ENCODE measurements at places on chromosomes 6 and 20.

- no peak for DNase-seq
Measured at GRCh38 chr20:20273286-20273685, 94.6 kb upstream of the INSM1 start.

- no peak for DNase-seq
Measured at GRCh38 chr6:66289889-66290288, 582.9 kb upstream of the EYS start.

GRCh38 chr6:141624301-141624700, 508.4 kb upstream of the GJE1 start:
- no peak for DNase-seq

- DNase-seq, result no peak
Measured at GRCh38 chr6:17959302-17959701, 28.1 kb downstream of the KIF13A start.

DNA sequence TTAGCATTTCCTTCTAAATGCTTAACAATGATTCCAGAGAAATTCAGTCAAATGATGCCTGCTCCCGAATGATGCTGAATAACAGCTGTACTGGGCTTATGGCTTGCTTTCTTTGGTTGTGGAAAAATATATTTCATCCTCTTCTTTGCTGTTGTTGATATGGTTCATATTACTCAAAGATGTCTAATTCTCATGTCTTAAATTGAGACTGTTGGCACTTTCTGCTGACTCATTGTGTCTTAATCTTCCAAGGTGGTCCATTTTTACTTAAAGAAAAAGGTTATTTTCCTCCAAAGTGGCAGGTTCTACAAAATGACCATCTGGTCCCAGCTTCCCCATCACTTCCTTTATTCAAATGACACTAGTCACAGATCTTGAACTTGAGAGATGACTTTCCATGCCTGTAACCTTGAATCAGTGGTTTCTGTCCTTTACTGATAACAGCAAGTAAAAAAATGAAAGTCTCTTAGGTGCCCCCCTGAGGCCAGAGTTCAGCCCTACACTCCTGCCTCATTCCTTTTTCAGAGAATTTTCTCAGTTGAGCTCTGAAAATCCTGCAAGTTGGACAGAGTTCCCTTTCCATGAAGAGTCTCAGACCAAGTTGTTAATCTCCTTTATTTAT, 6.9 kb downstream of the SNAP25 start:
- DNase-seq, result no peak

DNA sequence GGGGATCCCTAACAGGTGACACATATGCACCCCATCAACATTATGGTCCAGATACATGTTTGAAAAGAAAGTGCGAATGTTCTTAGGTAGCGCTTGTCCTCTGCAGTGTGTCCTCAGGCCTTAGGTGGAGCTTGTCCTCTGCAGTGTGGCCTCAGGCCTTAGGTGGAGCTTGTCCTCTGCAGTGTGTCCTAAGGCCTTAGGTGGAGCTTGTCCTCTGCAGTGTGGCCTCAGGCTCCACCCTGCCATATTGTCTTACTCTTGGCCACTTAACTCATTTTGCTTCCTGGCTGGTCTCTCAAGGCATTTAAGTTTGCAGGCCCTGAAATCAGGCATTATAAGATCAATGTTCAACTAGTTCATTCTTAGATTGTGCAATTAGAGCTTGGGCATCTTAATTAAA, 74.7 kb upstream of the SCP2D1 start:
- no peak for DNase-seq

- no peak for DNase-seq
Measured at GRCh38 chr6:159169193-159169555, at the start of gene FNDC1. Gene FNDC1 (plus strand): TSS chr6:159169400. CDS start chr6:159169597, 197 bp downstream.

- no peak for DNase-seq
Measured at GRCh38 chr6:155273431-155273830, 9.6 kb downstream of the CLDN20 start.

GRCh38 chr6:157221049-157221816, 102.1 kb downstream of the TMEM242 start:
- peak; percentile 62 for DNase-seq

DNA sequence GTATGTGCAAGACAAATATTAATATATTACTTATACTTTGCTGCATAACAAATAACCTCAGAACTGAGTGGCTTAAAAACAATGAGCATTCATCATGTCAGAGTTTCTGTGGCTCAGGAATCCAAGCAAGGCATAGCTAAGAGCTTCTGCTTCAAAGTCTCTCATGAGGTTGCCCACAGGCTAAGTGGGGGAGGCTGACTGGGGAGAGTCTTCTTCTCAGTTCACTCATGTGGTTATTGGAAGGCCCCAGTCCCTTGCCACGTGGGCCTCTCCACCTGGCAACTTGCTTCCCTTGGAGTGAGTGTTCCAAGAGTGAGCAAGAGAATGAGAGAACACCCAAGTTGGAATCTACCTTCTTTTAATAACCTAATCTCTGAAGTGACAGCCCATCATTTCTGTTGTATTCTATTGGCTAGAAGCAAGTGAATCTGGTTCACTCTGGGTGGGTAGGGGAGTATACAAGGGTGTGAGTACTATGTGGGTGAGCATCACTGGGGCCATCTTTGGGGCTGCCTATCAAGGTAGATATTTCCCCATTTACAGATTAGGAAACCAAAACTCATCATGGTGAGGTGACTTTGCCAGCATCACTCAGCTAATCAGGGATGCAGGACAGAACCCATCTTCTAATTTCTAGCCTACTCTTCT, 36.0 kb downstream of the DNAH8 start:
- no peak for DNase-seq

- DNase-seq, result no peak
Measured at GRCh38 chr6:104522533-104522932, 337.2 kb downstream of the HACE1 start.

- no peak for DNase-seq
Measured at GRCh38 chr6:6417475-6417874, 97.0 kb upstream of the F13A1 start.

GRCh38 chr6:145904391-145904790, 59.8 kb downstream of the SHPRH start:
- no peak for DNase-seq

GRCh38 chr6:161445021-161445799, 171.3 kb upstream of the AGPAT4 start:
- DNase-seq, result no peak

GRCh38 chr6:167574431-167575151, 249.7 kb downstream of the TTLL2 start:
- DNase-seq, result no peak

DNA sequence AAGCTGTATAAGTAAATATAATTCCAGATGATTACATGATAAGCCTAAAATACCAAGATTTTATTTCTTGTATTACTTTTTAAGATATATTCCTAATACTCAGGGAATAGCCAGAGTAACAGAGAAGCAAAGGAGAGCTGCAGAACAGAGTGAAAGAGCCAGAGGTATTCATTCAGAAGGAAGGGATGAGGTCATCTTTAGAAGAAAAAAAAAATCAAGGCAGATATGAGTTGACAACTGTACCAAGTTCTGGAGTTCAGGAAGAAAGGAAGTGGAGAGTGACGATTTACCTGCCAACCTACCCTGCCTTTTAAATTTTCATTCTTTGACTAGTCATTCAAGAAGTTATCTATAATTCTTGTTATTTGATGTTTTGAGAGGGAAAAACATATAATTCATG, 28.8 kb upstream of the NHSL1 start:
- DNase-seq, result no peak

- no peak for DNase-seq
Measured at GRCh38 chr6:169998457-169998856, 247.0 kb downstream of the ERMARD start.

GRCh38 chr6:27545271-27546046, 72.6 kb upstream of the ZNF184 start:
- no peak for DNase-seq

GRCh38 chr6:31529329-31530150, 778 bp downstream of the MCCD1 start:
- DNase-seq, result no peak

DNA sequence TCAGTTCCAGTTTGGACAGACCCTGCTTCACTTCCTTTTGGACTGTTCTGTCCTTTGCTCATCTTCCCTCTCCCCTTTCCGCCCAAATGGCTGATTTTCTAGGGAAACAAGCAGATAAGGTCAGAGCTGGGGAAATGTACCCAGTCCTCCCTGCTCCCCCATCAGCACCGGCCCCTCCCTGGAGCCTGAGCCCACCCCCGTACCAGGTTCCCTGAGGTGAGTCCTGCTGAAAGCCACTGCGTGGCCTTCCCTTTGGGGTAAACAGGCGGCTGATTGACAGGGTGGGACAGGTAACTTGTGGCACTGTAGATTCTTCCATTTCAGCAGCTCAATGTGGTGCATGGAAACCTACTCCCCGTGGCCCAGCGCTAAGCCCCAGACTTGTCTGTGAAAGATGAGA, 70.5 kb downstream of the NPEPL1 start:
- DNase-seq, result no peak

- no peak for DNase-seq
Measured at GRCh38 chr20:38271608-38272120, 11.1 kb upstream of the KIAA1755 start.

GRCh38 chr6:86765211-86765610, 172.1 kb upstream of the HTR1E start:
- DNase-seq, result no peak

DNA sequence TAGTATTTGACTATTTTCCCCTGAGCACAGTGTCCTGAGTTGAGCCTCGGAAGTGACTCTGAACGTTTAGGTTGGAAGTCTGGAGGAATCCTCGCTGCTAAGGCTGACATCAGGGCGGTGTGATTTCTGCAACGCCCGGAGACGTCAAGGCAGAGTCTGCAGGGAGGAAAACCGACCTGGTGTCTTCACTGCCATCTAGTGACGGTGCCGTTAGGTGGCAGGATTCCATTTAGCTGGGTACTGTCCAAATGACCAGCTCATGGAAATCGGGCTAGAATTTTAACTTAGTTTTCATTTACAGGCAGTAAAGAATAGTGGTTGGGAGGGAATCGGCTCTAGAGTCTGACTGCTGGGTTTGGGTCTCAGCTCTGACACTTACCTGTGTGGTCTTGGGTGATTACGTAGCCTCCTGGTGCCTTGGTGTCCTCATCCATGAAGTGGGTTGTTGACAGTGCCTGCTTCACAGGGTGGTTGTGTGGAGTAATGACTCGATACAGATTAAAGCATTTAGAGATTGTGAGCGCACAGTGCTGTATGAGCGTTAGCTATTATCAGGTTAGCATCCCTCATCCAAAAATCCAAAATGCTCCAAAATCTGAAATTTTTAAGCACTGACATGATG, 35.0 kb downstream of the FOXF2 start:
- no peak for DNase-seq

Measured in stimulated activated CD8-positive, alpha-beta memory T cell treated with anti-CD3 and anti-CD28 coated beads, Interleukin-15, amount 100 ng/mL, for 4 hours (primary cell).